ENCODE measurements at places on chromosomes 5 and 9.

DNA sequence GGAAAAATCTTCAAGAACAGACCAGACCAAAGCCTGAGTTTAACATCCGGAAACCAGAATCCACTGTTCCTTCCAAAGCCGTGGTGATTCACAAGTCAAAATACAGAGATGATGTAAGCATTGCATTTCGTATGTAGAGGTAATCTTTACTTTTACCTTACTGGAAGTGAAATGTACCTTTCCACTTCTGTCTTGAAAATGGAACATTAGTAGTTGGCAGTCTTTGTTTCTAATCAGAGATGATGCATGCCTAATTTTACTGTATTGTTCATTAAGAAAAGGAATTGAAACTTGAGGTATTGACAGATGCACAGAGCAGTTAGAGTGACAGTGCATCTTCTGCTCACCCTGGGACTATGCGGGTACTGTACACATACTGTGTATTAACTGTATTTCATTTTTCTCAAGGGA, 34.6 kb downstream of the HABP4 start:
- no peak for DNase-seq

GRCh38 chr5:150410524-150411244, 2.0 kb downstream of the CD74 start:
- DNase-seq: peak; percentile 82

DNA sequence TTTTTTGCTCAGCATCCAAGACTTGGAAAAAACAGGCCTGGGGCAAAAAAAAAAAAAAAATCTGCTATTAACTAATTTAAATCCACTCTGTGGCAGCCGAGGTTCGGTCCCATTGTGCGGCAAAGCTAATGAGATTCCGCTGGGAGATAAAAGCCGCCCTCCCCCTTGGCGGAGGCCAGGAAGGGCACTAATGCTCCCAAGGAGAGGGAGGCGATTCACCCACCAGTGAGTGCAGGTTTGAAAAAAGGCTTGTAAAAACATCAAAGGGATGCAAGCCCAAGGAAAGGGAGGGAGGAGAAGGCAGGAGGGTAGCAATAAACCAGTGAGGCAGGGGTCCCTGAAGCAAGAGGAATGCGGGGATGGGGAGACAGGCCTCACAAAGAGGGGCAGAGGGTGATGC, 129.5 kb upstream of the RAPGEF1 start:
- no peak for DNase-seq

GRCh38 chr5:11904265-11904906, at the start of gene CTNND2:
CTNND2 (minus strand) TSS chr5:11904446; CDS start chr5:11903853, 593 bp downstream.
- DNase-seq: no peak

- DNase-seq: no peak
Observed at GRCh38 chr9:29976981-29977380, 2403.7 kb upstream of the C9orf72 start.

DNA sequence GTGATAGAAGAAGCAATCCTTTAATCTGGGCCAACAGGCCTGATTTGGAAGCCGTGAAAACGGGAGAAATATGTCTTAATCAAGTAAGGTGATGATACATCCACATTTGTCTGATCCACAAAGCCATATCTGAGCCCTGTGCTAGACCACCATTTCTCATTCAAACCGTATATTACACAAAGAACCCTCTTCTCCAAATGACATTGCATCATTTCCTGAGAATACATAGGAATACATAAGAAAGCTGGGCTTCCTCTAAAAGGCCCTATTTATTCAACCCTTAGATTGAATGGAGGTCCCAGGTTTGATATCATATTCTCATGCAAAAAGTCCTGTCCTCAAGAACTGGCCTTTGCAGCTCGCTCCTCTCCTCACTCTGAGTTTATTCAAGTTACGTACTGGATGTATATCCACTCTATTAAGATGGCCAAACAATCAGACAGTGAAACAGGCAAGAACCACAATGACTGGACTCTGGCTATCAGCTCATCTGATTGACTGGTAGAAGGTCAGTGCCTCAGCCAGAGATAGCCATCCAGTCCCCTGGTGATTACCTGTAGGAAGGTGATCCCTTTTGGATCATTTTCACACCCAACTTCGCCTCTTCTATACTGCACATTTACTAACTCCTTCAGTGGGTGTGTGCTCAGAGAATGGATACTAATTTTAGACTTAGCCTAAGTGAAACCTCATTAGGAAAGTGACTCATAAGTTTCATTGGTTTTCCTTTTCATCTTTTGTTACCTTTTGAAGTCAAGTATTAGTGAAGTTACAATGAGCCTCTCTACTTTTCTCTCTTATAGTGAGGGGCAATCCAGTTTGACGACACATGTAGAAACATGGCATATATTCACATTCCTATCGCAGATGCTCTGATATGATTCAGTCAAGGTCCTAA, 167.6 kb upstream of the WWC1 start:
- no peak for DNase-seq

GRCh38 chr5:87916320-87916719, 352.3 kb downstream of the TMEM161B start:
- DNase-seq: no peak

Data from fibroblast of the aortic adventitia (primary cell).